ENCODE measurements at places on chromosomes 7 and 10.

GRCh38 chr7:114922026-114922651, at the start of gene MDFIC:
TSS of gene MDFIC (plus strand) at chr7:114922094. CDS start at chr7:114923034, 940 bp downstream.
- DNase-seq: peak; percentile 32

DNA sequence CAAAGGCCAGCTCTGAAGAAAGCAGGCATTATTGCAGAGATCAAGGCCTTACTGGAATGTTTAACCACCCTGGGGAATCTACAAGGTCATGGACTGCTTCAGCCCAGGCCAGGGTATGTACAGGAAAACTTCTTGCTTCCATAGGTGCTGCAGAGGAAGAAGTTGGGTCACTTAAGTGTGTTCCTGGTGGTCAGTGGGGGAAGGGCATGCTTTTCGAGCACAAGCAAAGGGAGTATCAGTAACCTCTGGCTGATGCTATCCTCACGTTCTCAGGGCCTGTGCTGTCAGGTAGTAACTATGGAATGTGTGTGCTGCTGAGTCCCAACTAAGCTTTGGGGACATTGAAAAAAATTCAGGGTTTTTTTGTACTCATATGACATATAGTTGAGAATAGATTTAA, 234.0 kb upstream of the SP4 start:
- DNase-seq: no peak

- no peak for DNase-seq
Observed at GRCh38 chr7:26193432-26194207, 6.9 kb downstream of the HNRNPA2B1 start.

DNA sequence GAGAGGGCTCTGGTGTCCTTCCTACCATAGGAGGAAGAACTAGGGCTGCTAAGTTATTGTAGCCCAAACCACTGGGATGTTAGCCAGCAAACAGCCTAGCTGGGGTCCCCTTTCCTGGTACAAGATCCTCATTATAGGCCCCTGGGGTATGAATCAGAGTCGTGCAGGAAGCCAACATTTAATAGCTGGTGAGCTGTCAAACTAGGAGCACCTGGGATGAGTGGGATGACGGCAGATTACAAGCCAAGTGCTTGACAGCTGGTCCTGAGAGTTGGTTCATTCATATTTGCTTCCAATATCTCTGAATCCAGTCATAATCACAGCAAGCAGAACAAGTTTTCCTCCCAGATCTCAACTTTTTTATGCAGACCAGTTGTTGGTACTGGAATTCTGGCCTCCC, 25.1 kb upstream of the DNAJB12 start:
- DNase-seq: no peak

DNA sequence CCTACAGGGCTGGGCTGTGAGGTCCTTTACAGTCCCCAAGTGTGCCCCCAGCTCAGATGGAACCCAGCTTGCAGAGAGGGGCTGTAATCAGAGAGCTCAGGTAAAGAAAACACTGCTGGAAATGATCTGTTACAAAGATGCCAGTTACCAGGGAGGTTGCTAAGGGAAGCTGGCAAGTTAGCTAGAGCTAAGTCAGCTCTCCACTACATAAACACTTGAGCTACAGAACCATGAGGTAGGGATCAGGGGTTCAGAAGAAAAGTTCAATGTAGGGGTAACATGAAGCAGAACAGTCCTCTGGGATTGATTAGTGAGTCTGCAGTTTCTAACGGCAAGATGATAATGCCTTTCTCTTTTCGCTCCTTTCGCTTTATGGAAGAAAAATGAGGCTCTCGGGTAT, 53.1 kb upstream of the TM9SF3 start:
- DNase-seq: no peak

GRCh38 chr7:89623018-89623672, 531.1 kb upstream of the STEAP1 start:
- DNase-seq: peak; percentile 63

DNA sequence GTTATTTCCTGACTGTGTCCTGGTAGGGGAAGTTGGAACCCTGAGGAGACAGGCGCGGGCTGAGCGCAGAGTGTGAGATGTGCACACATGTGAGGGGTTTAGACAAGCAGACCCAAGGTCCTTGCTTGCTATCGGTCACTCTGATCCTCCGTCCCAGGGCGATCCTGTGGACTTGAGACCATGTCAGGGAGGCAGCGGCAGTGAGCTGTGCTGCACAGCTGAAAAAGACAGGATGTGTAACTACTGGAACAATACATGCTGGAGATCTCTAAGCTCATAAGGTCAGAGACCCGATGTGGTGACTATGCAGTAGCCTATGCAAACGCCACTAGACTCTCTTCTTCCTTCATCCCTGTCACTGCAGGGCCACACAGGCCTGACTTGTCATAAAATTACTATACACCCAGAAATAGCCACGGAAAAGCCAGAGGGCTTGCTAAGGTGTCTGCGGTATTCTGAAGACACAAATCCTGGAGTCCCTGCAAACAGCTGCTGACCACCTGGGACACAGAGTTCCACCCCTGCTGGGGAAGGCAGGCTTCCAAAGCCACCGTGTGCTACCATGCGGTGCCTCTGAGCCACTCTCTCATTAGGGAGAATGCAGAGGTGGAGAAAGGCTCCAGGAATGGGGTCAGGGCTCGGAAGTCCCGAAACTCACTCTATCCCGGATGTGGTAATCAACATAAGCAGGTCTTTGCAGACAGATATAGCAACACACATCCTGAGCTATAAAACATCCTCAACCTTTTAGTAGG, 91.1 kb upstream of the DDC start:
- DNase-seq: no peak

GRCh38 chr7:69687739-69688433, 89.6 kb downstream of the AUTS2 start:
- no peak for DNase-seq

DNA sequence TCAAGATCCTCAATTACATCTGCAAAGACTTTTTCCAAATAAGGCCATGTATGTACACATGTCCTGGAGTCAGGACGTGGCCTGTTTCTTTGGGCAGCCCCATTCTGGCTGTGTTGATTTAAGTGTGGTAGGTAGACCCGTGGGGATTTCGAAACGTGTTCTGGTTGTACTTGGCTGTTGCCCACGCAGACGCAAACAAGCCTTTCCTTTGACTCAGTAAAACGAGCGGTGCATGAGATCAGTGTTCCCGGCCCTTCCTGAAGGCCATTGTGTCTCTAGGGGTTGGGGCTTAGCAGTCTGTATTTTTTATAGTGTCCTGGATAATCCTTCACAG, 64.8 kb upstream of the DNAJB6 start:
- DNase-seq: peak; percentile 6

- DNase-seq: no peak
Observed at GRCh38 chr7:55335151-55335550, 30.0 kb upstream of the LANCL2 start.

DNA sequence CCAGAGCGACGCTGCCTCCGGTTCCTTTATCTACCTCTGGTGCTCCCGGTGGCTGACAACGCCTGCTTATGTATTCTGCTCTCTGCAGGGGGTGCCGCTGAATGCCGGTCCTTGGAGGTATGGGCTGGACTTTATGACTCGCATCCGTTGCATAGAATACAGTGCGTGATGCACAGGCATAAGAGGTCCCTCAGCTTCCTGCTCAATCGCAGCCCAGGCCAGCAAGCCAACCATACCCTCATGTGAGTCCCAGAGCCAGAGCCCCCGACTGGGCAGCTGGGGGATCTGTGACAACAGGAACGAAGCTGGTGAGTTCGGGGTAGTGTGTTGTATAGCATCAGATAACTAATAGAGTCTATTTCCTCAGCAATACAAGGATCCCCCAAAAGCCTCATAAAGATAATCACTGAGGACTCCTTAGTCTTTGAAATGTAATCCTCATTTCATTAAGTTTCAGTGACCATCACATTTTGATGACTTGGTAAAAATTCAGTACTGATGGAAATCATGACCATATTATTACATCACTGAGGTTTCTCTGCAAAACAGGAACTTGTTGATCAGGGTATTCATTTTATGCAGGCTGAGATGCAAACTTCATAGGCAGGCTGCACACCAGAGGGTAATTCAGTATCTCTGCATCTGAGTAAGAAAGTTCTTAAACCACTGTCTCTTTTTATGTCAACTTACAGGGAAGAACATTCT, 607.8 kb downstream of the PTPRN2 start:
- DNase-seq: no peak

DNA sequence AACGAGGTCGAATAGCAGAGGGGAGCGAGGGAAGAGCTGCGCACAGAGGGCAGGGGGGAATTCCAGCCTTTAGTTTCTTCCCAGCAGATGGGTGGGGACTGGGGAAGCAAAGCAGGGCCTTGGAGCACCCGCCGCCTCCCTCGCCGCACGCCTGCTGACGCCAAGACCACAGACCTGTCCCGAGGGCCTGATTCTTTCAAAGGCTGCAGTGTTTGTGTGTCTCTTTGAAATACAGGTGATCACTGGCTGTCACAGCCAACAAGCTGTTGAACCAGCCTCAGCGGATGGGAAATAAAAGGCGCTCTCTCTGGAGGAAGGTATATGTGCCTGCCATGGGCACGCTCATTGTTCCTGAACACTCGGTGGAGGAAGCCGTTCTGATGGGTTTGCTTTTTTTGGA, 119.3 kb downstream of the FAM53B start:
- DNase-seq: no peak

GRCh38 chr10:98076086-98076485, 45.7 kb upstream of the CRTAC1 start:
- no peak for DNase-seq

DNA sequence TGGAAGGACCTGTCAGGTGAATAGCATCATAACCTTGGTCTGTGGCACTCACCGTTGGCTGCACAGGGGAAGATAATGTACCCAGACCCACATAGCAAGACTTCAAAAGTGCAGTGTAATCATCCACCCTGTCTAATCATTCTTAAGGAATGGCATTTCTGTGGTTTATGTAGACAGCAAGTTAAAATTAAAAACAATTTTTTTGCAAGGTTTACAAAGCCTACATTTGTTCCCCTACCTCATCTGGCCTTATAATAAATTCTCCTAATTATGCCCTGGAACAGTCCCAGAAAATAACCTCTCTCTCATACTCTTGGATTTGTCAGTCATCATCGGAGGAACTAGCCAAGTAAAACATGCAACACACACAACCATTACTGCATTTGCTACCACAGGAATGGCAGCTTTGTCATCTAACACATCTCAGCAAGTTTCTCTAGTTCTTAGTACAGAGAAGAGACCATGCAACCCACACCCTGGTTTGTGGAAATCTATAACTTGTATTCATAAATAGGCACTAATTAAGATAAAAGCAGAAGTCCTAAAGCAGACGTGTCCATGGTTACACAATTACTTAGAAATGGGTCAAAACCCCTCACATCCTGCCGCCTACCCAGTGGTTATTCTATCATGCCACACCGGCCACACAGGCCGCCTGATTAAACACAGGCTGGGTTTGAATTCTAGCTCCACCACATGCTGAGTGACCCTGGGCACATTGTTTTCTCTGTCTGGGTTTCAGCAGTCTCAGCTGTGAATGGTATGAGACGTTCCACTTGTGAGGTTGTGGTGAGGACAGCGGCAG, 19.1 kb downstream of the ABLIM1 start:
- no peak for DNase-seq

DNA sequence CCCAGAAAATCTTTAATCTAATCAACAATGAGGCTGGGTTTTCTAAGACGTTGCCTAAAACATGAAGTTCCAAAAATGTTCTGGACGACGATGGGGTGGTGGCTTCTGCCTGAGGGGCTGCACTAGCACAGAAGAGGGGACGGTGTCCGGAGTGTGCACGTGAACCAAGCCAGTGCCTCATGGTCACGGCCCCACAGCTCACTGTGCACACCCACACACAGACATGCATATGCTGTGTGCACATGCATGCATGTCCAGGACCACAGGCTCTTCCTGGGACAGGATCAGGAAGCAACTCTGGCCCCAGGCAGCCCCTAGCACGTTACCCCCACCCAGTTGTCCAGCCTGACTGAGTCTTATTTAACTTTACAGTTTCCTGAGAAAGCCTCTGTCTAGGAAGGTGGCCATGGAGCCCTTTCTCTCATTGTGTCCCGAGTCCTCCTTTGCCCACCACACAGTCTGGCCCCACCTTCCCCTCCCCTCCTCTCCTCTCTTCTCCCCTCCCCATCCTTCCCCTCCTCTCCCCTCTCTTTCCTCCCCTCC, 100.8 kb downstream of the DNAJB6 start:
- no peak for DNase-seq

GRCh38 chr7:149692557-149692982, 80.8 kb downstream of the ZNF467 start:
- no peak for DNase-seq

GRCh38 chr10:70828923-70829322, 13.2 kb downstream of the SGPL1 start:
- DNase-seq: no peak

- DNase-seq: no peak
Observed at GRCh38 chr10:436911-437665, 252.4 kb downstream of the DIP2C start.

- no peak for DNase-seq
Observed at GRCh38 chr7:24175603-24176002, 108.4 kb upstream of the NPY start.

DNA sequence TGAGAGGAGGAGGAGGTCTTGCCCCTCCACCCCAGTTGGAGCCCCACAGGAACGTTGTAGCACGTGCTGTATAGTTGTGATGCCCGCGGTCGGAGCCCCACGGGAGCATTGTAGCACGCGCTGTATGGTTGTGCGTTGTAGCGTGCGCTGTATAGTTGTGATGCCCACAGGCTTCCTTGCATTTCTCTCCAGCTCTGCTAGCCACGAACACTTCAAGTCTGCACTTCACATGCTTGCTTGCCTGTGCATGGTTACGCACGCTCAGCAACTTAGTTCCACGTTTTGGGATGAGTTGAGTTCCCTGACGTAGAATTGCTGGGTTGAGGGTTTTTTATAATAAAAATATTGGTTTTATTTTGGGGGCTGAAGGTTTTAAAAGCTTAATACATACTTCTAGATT, 41.6 kb downstream of the DNAJB6 start:
- no peak for DNase-seq

DNA sequence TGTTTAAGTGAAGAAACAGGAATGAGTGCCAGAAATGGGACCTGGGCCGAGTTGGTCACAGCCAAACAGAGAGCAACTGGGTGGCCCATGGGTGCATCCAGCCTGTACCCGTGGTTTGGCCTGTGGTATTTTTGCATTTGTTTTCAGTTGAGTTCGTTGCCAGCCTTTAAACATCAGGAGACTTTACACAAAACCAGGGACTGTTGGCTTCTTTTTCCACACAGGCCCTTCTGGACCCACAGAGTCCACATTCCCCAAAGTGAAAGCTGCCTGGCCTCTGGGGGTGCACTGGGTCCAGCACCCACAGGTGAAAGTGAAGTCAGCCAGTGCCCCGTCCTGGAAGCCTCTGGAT, 54.1 kb upstream of the TNS3 start:
- DNase-seq: no peak

GRCh38 chr10:117492504-117492903, 50.0 kb upstream of the EMX2 start:
- DNase-seq: no peak

- DNase-seq: no peak
Observed at GRCh38 chr10:100907175-100907574, 5.6 kb upstream of the SLF2 start.

GRCh38 chr7:130899638-130900401, 165.8 kb upstream of the KLF14 start:
- no peak for DNase-seq

DNA sequence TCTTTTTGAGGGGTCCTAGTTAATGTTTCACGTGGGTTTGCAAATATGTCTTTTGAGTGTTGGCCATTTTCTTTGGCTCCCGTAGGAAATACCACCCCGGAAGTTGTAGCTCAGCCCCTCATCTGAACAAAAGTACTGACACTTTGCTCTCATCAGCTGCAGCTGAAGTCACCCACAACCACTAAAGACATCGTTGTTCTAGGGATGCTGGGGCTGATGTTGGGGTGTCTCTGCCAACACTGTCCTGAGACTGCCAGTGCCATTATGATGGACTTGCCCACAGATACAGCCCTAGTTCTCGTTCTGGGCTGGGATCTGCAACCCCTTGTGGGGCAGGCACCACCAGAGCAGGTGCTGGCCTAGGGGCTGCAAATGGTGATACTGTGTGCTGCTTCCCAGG, 82.6 kb upstream of the ARHGAP21 start:
- DNase-seq: no peak
